Iris pigment epithelial cell (primary cell): ENCODE measurements at places on chromosomes 3 and 15.
A peak's percentile ranks its signal among the peaks of the same experiment; 100 is the strongest.

- DNase-seq: no peak
These were observed 7.4 kb upstream of the SLC6A1 start for GRCh38 chr3:10985181-10985580.

- DNase-seq: peak; percentile 45
These were observed 264.7 kb upstream of the NECTIN3 start for GRCh38 chr3:110806924-110807323.

- DNase-seq: no peak
These were observed 116.2 kb downstream of the CCNL1 start for GRCh38 chr3:157043771-157044170.

- no peak for DNase-seq
These were observed 59.1 kb upstream of the CA12 start for GRCh38 chr15:63440756-63441155.

DNA sequence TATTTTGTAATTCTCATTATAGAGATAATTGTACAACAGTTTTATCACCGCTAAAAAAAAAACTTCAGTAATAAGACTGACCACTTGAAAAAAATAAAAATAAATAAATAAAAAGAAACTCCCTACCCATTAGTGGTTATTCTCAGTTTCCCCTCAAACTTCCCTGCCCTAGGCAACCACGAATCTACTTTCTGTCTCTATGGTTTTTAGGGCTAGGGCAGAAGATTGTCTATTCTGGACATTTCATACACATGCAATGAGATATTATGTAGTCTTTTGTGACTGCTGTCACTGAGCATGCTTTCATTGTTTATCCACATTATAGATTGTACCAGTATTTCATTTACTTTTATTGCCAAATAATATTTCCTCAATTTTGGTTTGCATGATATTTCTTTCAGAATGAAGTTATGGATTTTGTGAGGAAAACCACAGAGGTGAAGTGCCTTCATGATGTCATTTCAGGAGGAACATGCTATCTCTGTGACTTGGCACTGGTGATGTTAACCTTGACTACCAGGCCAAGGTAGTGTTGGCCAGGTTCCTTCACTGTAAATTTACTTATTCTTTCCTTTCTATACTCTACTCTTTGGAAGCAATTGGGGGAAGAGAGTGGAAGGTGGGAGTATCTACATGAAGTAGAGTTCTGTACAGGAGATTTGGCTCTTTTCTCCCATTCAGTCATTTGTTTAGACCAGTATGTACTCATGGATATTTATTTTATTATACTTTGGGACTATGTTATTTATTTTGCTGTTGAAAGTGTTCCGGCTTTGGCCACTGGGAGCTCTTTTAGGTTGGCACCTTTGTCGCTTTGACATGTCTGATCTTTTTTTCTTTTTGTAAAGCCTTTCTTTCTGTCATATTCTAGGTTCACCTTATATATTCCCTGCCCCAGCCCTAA, 86.3 kb downstream of the GMPS start:
- no peak for DNase-seq

GRCh38 chr3:123799544-123800361, 84.4 kb downstream of the MYLK start:
- peak; percentile 77 for DNase-seq

DNA sequence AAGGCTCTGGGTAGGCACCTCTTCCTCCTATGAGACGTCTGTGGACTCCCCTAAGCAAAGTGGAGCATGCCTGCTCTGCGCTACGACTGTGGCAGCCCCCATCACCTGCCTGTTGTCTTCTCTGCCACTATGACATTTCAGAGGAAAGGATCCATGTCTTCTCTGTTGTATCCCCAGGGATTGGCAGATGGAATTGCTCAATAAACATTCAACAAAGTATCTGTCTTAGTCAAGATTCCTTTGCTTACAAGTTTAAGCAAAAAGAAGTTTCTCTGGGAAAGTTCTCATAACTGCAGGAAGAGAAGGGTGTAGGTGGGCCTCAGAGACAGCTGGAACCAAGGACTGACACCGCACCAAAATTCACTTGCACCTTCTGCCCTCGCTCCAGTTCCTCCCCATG, 34.3 kb downstream of the AMOTL2 start:
- no peak for DNase-seq

GRCh38 chr3:14793126-14793857, 25.5 kb upstream of the FGD5 start:
- DNase-seq: no peak

DNA sequence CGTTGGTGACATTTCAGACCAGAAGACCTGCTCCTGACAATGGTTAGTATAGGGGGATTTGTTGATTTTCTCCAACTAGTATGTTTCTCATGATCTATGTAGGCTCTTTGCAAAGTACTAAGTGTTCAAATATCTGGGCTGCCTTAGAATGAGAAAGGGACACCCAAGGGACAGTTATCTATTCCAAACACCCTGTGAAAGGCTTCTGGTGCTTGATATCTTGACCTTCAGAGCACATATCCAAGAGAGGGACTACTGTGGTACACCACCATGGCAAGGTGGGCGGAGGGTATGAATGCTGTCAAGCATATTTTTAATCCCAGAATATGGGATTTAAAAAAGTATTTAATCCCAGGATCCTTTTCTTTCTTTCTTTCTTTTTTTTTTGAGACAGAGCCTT, 1.1 kb downstream of the FANCD2OS start:
- no peak for DNase-seq

DNA sequence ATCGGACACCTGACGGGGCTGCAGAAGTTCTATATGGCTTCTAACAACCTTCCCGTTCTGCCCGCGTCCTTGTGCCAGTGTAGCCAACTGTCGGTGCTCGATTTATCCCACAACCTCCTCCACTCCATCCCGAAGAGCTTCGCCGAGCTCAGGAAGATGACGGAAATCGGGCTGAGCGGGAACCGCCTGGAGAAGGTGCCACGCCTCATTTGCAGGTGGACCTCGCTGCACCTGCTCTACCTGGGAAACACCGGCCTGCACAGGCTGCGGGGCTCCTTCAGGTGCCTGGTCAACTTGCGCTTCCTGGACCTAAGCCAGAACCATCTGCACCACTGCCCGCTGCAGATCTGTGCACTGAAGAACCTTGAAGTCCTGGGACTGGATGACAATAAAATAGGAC, 9.8 kb upstream of the LRRC34 start:
- no peak for DNase-seq

DNA sequence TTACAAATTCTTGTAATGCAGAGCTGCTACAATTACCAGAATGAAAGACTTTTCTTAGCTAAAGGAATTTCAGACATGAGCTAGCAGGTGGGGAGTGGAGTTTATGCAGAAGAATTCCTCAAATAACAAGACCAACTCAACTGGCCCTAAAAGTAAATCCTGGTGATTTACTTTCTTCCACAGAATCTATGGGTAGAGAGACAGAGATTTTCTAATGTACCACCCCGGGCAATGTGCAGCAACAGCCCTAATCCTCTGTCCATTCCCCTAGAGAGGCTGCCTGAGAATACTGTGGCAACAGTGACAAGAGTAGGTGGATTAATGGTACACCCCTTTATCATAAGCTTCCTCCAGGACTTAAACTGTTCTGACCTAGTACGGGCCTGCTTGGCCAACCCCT, 55.2 kb downstream of the AQR start:
- no peak for DNase-seq

- no peak for DNase-seq
These were observed 56.1 kb downstream of the FAM174B start for GRCh38 chr15:92599394-92599970.

- peak; percentile 71 for DNase-seq
These were observed 93.9 kb upstream of the CCDC80 start for GRCh38 chr3:112734736-112735350.

DNA sequence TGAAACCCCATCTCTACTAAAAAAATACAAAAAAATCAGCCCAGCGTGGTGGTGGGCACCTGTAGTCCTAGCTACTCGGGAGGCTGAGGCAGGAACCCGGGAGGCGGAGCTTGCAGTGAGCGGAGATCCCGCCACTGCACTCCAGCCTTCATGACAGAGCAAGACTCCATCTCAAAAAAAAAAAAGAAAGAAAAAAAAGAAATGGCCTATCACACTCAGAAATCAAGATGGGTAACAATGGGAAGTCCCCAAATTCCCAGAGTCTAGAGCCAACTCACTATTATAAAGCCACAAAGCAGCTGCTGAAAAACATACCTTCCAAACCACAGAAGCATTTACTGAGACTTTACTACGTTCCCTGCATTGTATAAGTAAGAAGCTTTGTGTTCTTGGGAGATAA, 7.5 kb downstream of the HDGFL3 start:
- DNase-seq: peak; percentile 84

- no peak for DNase-seq
These were observed 134.3 kb upstream of the ABHD17C start for GRCh38 chr15:80560601-80561400.

- no peak for DNase-seq
These were observed 51.9 kb upstream of the ATP2B2 start for GRCh38 chr3:10557250-10557649.

DNA sequence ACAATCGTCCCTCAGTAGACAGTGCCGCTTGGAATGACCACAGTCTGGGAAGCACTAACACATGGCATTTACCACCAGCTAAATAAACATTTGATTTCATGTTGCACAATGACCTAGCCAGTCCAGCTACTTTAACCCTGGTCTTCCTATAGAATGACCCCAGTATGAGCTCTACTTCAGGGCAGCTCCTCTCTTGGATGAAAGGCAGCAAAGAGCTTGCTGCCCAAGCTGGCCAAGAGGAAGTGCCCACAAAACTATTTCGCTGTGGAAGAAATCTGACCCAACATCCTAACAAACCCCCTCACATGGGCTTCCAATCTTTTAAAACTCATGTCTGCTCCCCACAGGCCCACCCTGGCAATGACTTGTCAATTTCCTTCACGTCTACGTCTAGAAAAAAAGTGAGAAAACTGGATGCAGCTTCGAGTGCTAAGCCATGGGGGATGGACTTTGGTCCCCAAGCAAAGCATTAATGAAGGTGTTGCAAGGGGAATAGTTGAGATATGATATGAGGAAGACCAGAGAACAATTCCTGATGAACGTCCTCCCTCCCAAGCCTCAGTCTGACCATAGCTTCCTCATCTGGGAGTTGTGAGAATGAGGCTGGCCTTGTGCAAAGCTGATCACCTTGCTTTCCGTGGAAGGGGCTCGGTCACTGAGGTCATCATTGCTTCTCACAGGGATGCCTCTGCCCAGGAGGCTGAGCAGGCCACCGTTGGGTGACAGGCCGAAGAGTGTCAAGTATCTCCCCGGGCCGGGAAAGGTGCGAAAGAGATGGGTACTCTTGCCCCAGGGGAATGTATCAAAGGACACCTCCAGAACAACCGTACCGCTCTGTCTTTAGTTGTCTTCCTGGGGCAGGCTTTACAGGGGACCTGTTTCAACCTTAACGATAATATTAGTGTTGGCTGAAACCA, 964 bp downstream of the SLC25A20 start:
- no peak for DNase-seq

DNA sequence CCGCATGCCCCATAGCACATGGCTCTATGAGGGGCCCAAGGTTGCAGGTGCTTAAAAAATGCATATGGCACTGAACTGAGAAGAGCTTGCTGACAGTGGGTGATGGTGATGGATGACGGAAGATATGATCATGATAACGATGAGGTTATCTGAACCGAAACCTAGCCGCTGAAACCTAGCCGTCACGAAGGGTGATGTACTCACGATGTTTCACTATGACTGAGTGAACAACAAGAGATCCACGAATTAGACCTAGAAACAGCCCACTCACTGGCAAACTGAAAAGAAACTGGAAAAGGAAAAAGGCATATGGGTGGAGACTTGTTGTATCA, 57.6 kb upstream of the BCL6 start:
- DNase-seq: no peak

DNA sequence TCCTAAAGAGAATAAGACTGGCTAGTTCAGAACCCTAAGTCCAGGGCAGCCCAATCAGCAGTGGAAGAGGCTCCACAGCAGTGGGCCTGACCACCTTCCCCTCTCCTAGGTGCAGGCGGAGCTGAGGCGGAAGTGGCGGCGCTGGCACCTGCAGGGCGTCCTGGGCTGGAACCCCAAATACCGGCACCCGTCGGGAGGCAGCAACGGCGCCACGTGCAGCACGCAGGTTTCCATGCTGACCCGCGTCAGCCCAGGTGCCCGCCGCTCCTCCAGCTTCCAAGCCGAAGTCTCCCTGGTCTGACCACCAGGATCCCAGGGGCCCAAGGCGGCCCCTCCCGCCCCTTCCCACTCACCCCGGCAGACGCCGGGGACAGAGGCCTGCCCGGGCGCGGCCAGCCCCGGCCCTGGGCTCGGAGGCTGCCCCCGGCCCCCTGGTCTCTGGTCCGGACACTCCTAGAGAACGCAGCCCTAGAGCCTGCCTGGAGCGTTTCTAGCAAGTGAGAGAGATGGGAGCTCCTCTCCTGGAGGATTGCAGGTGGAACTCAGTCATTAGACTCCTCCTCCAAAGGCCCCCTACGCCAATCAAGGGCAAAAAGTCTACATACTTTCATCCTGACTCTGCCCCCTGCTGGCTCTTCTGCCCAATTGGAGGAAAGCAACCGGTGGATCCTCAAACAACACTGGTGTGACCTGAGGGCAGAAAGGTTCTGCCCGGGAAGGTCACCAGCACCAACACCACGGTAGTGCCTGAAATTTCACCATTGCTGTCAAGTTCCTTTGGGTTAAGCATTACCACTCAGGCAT, 33.7 kb downstream of the VIPR1 start:
- DNase-seq: peak; percentile 26

- DNase-seq: peak; percentile 99
These were observed 6.5 kb downstream of the CSRNP1 start for GRCh38 chr3:39146611-39147591.

GRCh38 chr15:39860200-39860599, 59.9 kb downstream of the GPR176 start:
- peak; percentile 51 for DNase-seq

DNA sequence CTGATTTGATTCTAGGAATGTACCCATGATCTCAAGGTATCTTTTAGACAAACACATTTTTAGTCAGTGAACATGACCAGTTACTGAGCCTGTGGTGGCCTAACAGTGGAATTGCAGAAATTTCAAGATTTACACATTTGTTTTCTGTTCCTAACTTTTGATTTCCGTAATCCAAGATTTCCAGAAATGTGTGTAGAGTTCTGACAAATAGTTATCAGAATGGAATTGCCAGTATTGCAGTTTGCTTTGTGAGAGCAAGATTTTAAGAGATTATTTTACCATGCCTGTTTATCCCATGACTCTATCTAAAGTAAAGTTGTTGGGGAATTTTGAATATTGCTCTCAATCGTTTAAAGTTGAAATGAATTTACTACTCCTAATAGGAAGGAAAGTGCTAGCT, 11.7 kb upstream of the UTS2B start:
- no peak for DNase-seq

GRCh38 chr3:16801698-16802097, 83.1 kb upstream of the PLCL2 start:
- DNase-seq: no peak

GRCh38 chr3:2218816-2219215, 120.2 kb downstream of the CNTN4 start:
- no peak for DNase-seq

- no peak for DNase-seq
These were observed 89.0 kb downstream of the MLH1 start for GRCh38 chr3:37082317-37082716.

GRCh38 chr3:5565026-5565425, 377.5 kb downstream of the EDEM1 start:
- peak; percentile 0 for DNase-seq

- DNase-seq: no peak
These were observed 130.4 kb downstream of the ITPR1 start for GRCh38 chr3:4623421-4623999.

GRCh38 chr3:186406669-186407635, 44.9 kb upstream of the DGKG start:
- no peak for DNase-seq
